ENCODE measurements at places on chromosomes 2 and 18.

GRCh38 chr2:183253441-183254130 is 129.3 kb downstream of the NUP35 start:
- no peak for DNase-seq

DNA sequence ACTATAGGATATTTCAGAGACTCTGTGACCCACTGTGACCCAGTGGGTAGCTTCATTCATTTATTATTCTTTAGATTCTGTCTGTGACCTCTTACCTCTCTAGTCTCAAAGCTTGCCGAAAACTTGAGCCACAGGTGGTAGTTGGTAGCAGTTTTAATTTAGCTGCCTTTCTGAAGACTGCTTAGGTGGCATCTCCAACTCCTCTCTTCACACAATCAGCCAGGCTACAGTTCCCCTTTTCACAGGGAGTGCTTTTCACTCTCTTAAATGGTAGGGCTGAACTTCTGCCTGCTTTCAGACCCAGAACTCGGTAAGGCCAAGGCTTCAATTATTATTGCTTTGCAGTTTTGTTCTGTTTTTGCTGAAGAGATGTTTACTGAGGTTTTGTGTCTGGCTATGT is 349.6 kb downstream of the ARL6IP6 start:
- DNase-seq, result no peak

DNA sequence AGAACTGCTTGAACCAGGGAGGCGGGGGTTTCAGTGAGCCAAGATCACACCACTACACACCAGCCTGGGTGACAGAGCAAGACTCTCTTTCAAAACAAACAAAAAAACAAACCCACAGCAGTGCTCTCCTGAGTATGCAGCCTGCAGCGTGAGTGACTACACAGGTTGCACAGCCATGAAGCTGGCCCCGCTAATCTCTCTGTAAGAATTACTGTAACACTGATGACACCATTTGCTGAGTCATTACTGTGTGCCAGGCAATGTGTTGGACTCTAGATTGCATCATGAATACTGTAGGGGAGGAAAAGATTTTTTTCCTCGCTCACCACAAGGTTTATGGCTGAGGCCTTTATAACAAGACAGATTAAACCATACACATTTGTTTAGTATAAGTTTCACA is 118.6 kb upstream of the ATP8B1 start:
- DNase-seq, result no peak

GRCh38 chr18:69631281-69631680 is 230.6 kb downstream of the DOK6 start:
- DNase-seq, result no peak

DNA sequence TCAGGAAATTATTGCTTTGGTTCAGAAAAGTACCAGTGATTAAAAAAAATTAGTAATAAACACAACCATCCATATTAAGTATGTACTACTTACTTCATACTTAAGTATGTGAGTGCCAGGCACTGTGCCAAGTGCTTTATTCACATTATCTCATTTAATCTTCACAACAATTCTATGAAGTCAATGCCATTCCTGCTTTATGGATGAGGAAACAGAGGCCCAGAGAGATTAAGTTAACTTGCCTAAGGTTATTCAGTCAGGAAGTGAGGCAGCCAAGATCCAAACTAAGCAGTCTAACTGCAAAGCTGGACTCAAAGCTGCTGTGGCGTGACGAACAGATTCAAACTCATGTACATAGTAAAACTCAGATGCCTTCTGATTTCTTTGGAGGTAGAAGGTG is 22.3 kb downstream of the DTNB start:
- DNase-seq, result no peak

- DNase-seq, result no peak
These were observed 103.3 kb upstream of the KLF7 start for GRCh38 chr2:207269038-207269437.

DNA sequence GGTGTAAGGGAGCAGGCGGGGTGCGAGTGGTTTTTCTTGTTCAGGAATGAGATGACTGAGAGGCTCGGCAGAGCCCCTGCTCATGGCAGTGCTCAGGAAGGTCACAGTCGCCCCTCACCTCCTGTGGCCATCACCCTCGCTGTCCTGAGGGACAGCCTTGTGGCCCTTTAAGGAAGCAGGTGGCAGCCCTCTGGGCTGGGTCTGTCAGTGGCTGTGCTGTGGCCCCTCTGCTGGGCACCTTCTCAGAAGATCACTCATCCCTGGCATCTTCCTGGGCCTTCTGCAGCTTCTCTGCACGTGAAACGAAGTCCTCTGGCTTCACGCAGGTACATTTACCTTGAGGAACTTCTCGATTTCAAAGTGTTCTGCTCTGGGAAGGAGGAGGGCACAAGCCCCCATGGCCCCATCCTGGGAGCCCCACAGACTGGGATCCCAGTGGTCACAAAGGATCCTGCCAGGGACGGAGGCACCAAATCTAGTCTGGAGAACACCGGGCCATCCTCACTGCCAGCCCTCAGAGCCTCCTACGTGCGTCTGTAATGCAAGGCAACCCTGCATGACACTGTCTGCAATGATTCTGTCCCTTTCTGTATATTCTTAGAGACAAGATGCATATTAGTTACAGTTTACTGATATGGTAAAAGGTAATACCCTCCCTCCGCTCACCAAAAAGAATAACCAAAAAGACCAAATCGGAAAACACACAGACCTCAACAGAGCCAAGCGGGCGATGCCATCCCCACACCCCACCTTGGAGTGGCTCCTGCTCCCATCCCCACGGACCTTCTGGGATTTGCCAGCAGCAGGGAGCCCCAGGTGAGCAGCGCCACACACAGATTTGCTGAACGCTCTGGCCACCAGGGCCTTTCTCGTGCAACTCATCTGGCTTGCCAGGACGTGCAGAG is 25.9 kb upstream of the FAHD2A start:
- DNase-seq, result no peak

GRCh38 chr18:42296723-42297122 is 341.7 kb downstream of the PIK3C3 start:
- no peak for DNase-seq

DNA sequence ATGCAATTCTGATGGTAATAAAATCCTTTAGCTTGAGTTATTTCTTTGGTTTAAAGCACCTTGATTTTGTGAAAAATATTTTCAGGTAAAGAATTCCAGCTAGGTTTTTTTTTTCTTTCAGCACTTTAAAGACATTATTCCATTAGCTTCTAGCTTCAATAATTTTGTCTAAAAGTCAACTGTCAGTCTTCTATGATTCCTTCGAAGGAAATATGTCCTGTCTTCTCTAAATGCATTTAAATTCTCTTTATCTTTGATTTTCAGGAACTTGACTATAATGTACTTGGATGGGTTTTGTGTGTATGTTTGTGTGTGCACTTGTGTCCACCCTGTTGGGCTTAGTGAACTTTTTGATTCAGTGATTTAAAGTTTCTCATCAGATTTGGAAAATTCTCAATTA is 4.7 kb downstream of the LONRF2 start:
- DNase-seq, result no peak

GRCh38 chr2:70995426-70995729 is 705 bp upstream of the TEX261 start:
- DNase-seq, result peak; percentile 63

DNA sequence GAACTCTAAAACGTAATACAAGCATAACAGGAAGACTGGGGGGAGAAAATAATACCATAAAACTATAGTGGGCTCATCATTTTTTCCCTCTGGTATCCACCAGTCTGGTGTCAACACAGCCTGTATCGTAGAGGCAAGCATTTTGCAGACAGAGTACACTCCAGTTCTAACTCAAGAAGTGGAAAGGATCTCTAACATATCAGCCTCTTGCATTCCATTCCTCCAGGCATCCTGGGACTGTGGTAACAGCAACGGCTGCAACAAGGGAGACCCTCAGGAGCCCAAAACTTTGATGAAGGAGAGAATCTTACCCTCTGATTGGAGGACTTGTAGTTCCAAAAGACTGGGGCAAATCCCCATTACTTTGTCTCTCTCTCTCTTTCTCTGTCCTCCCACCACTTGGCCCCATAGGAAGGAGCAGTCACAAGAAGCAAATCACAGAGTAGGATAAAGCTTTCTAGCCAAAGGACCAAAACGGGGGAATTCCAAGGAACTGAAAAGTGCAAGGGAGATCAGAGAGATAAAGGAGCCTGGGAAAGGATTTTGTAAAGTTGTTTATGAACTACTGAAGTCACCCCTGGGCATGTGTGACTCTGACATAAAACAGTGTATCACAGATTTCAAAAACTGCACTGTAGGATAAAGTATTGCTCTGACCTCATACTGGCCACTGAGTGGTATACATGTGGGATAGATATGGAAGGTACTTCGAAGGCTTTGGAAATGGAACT is 11.9 kb downstream of the FRZB start:
- DNase-seq, result no peak

GRCh38 chr2:58930537-58930936 is 689.4 kb upstream of the FANCL start:
- no peak for DNase-seq

- no peak for DNase-seq
These were observed 35.1 kb downstream of the GULP1 start for GRCh38 chr2:188326669-188327301.

DNA sequence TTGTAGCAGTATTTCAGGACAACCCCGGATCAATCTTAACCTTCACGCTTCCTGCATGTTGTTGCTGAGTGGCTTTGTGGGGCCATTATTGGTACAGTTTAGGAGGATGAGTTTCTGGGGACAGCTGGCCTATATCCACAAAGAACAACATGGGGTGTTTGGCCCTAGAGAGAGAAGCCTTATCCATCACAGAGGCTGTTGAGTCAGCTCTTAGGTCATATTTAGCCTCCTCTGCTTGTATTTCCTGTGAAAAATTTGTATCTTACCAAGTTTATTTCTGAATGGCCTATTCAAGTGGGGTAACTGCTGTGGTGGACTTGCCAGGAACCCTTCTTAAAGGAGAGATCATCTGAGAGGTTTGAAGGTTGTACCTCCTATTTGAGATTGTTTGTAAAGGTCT is 77.6 kb downstream of the MAP4K4 start:
- no peak for DNase-seq

GRCh38 chr2:208042041-208042440 is 16.7 kb upstream of the PLEKHM3 start:
- no peak for DNase-seq

GRCh38 chr2:12807907-12808810 is 91.4 kb downstream of the TRIB2 start:
- DNase-seq, result no peak

All from stimulated activated CD8-positive, alpha-beta memory T cell treated with anti-CD3 and anti-CD28 coated beads, Interleukin-4, amount 100 ng/mL, for 48 hours (primary cell).